Kidney tubule cell (primary cell): ENCODE measurements at places on chromosomes 11 and 22.
A peak's percentile ranks its signal among the peaks of the same experiment; 100 is the strongest.

- no peak for DNase-seq
These were observed 118.3 kb downstream of the VPREB1 start for GRCh38 chr22:22362936-22363335.

DNA sequence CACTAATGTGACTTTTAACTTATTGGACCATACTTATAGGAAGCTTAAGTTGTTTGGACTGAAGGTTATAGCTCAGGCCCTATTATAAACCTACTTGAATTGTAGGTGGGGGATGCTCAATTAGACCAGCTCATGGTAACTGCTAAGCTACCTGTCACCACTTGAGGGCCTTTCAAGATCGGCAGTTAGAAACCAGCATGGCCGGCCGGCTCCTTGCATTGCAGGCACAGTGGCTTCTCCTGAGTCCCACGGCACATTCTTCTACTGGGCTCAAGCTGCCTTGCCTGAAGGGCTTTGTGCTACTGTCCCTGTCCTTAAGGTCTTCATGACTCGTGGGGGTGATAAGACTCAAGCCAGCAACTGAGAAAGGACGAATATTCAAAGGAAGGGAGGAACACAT is 70.8 kb downstream of the TBC1D22A start:
- DNase-seq: peak; percentile 59

DNA sequence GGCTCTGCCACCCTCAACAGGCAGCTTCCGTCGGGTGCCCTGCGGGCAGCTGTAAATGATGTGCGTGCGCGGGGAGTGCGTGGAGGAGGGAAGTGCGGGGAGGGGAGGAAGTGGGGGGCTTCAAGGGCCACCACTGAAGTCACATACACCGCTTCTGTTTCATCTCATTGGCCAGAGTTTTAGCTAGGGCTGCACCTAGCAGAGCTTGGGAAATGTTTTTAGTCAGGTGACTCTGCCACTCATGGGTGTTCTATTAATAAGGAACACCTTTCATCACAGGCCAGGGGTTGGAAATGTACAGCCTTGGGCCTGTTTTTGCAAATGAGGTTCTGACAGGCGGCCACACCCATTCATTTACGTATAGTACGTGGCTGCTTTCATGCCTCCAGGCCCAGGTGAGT is 14.6 kb downstream of the FAM118A start:
- no peak for DNase-seq

GRCh38 chr11:48210052-48210451 is 6.6 kb upstream of the OR4B1 start:
- peak; percentile 10 for DNase-seq

DNA sequence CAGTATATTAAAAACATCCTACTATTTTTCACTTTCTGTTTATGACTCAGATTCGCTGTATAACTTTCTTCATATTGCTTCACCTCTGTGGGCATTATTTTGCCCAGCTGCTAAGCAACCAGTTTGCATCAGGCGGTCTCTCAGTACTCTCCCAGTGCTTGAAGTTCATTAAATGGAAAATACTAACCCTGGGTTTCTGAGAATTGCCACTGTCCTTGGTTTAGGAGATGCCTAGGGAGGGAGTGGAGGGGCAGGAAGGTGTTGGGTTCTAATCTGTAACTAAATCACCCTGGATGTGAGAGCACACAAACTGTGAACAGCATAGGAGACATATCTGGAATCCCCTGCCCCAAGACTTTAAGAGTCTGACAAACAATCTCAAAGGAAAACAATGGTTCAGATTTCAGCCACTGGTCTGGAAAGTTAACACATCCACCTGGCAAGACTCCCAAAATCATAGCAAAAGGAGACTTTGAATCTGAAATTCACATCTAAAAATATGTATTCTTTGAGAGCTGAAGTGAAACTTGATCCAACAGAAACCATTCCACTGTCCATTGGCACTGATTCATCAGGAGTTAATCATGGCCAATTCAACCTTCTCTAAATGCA is 540.0 kb downstream of the SOX6 start:
- DNase-seq: peak; percentile 61

GRCh38 chr22:25125693-25126357 is 73.8 kb upstream of the CRYBB3 start:
- DNase-seq: no peak

GRCh38 chr11:64605656-64606585 is 14.9 kb downstream of the SLC22A12 start:
- DNase-seq: no peak

GRCh38 chr11:70477609-70478008 is 79.3 kb downstream of the CTTN start:
- no peak for DNase-seq

- no peak for DNase-seq
These were observed 392.1 kb downstream of the NTM start for GRCh38 chr11:131762346-131763110.

DNA sequence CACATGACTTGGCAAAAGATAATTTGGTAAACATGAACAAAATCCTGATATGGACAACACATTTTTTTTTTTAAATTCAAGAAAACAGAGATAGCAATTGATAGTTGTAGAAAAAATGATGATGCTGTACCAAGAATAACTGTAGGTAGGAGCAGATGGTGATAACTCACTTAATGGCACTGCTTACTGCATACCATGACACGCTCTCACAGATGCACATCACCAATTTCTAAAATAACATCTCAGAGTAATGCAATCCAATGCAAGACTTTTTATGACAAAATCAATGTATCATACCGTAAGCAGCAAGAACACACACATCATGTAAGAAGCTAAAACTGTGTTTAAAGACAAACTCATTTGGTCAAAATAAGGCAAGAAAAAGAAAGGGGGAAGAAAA is 96.2 kb downstream of the LARGE2 start:
- DNase-seq: no peak

DNA sequence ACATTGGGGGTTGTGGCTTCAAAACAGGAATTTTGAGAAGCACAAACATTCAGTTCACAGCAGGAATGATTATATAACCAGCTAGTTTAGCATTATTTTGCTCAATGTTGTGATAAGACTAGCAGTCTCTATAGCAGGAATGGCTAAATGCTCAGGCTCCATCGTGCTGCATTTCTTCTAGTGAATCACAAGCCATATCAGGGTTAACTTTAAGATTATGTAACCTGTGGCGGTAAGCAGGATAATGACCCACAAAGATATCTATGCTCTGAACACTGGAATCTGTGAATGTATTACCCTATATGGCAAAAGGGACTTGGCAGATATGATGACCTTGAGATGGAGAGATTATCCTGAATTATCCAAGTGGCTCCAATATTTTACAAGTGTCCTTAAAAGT is 14.8 kb downstream of the FSHB start:
- DNase-seq: no peak

DNA sequence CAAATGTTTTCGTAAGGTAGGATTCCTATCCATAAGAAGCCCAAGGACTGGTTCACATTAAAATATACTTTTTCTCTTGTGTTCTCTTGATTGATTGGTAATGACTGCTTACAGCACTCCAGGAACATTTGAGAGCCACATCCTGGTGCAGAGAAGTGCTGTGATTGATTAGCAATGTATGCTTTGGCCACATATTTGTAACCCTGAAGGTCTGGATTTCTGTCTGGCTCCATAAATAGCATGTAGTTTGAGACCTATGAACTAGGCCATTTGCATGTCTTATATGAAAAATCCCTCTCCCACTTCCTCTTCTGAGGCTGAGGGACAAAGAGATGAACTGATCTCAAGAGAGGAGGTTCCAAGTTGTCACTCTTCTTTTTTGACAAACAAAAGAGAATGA is 49.3 kb upstream of the CD44 start:
- no peak for DNase-seq

GRCh38 chr11:33068611-33069340 is 29.4 kb downstream of the TCP11L1 start:
- DNase-seq: no peak

DNA sequence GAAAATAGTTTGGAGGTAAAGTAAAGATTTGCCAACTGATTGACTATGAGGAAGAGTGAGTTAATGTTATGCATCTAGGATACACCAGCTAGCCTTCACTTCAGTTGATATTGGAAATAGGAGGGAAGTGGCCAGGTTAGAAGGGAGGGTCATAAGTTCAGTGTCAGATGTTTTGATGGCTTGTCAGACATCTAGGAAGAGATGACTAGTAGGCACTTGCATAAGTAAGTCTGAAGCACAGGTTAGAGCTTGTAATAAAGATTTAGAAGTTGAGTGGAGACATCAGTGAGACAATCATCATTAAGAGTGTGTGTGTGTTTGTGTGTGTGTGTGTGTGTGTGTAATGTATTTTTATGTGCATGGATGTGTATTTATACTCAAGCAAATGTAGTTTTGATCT is 146.1 kb downstream of the OR4C45 start:
- no peak for DNase-seq

- peak; percentile 61 for DNase-seq
These were observed 27.5 kb downstream of the DHCR7 start for GRCh38 chr11:71420455-71421241.

DNA sequence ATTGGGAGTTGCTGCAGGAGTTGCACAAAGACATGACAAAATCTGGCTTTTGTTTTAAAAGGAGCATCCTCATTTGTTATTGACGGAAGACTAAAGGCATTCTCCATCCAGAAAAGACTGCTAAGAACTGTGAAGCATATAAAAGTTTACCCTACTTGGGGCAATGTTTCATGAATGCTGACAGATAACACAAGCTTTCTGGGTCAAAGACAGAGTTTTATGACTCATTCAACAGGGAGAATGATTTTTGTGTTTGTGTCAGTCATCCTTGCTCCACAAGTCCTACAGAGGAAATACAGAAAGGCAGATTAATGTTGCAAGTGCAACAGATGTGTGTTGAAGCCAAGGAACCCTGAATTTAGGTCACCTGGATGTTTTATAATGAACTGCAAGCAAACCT is 2.5 kb downstream of the GLYATL1 start:
- DNase-seq: peak; percentile 21

- DNase-seq: no peak
These were observed 70.6 kb upstream of the TTLL12 start for GRCh38 chr22:43257549-43257948.

DNA sequence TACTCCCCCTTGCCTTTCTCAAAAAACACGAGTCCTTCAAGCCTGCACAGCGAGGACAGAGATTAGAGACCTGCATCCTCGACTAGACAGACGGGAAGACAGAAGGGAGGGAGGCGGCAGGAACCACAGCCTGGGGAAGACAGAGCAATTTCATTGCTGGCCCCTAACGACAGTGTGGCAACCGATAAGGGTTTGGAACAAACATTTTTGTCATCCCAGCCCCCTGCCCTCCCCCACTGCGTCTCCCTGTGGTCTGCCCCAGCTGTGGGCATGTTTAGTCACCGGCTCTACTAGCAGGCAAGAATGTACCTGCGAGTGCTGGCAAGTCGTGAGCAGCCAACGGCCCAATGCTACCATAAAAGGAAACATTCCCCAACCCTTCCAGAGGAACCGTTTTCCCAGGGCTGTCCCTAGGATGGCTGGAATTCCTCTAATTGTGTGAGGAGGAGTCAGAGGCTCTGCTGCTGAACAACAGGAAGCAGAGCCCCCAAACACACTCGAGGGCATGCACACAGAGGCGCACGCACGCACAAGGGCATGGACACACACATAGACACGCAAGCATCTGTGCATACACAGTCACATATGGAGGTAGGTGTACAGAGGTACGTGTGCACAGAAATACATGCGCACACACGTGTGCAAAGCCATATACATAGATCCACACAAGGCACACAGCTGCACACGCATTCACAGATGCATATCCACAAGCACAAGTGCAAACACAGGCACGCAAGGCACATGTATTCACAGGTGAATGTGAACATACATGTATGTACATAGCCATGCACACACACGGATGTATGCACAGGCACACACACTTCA is 58.3 kb downstream of the MYH9 start:
- peak; percentile 99 for DNase-seq

- no peak for DNase-seq
These were observed 7.4 kb upstream of the NAP1L4 start for GRCh38 chr11:2999464-2999998.

DNA sequence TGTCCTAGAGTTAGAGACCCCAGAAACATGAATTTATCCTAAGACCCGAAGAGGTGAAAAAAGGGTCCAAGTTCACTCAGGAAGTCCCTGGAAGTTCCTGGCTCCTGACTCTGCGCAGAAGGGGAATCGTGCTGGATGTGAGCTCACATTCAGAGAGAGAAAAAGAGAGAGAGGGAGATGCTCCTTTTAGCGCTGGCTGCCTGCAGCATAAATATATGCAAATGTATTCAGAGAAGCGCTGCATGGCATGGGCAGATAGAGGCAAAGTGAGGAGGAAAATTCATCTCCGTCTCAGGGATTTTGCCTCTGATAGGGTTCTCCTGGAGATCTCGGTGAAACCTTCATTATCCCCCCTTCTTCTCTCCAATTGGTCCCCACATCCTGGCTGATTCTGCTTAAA is 517.2 kb downstream of the MN1 start:
- DNase-seq: no peak

DNA sequence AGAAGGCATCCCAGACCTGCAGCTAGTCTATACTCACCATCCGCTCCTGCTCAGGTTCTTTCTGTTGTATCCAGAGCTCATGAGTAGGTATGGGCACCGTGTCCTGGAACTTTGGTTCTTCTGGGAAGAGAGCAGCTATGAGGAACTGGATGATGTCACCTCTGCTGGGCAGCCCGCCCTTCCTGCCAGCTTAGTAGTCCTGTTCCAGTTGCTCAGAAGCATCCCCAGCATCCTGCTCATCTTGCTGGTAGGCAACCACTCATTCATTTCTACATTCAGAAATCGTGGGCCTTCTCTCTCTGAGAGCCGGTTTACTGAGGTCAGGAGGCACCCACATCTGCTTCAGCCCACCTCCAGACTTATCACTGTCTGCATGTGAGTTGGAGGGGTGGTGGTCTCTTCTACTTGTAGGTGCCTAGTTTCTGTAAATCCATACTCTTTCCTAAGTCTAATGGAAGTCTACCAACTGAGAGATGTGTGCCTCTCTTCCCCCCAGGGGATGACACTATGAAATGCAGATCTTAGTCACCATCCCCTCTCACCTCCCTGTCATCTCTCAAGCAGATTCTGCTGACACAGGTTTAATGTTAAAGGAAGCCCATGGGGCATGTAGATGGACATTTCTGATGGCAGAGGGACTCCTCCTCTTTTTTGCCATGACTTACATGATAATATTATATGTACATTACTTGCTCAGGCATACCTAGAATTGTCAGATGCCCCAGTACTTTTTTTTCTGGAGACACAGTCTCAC is 29.6 kb upstream of the CCDC134 start:
- DNase-seq: peak; percentile 73

GRCh38 chr11:75539459-75540334 is 14.0 kb upstream of the GDPD5 start:
- DNase-seq: no peak

- DNase-seq: no peak
These were observed 1.3 kb upstream of the RSPH14 start for GRCh38 chr22:23143119-23143518.
